ENCODE measurements at places on chromosomes 1 and 21.

- DNase-seq: no peak
Measured at GRCh38 chr21:15138490-15138889, 73.7 kb upstream of the NRIP1 start.

GRCh38 chr21:46661211-46661625, 25.7 kb downstream of the PRMT2 start:
- no peak for DNase-seq

DNA sequence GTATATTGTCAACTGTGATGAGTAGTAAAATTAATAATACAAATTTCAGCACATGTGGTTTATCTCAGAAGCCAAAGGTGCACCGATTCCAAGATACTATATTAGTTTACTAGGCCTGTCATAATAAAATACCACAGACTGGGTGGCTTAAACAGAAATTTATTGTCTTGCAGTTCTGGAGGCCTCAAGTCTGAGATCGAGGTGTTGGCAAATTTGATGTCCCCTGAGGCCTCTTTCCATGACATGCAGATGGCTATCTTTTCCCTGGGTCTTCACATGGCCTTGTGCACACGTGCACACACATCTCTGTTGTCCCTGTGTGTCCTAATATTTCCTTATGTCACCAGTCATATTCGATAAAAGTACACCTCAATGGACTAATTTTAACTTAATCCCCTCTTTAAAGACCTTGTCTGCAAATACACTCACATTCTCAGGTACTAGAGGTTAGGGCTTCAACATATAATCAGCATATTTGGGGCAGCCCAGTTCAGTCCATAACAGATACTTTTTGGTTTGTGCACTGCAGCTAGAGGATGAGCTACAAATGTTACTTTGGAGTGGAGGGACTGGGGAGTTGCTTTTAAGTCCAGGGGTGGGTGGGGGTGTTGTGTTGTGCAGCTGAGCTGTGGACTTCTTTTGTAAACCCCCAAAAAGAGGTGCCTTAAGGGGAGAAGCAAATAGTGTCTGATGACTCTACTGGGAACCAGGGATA, 21.4 kb downstream of the TSNAX start:
- DNase-seq: peak; percentile 15

- no peak for DNase-seq
Measured at GRCh38 chr1:203405703-203406438, 54.9 kb upstream of the FMOD start.

DNA sequence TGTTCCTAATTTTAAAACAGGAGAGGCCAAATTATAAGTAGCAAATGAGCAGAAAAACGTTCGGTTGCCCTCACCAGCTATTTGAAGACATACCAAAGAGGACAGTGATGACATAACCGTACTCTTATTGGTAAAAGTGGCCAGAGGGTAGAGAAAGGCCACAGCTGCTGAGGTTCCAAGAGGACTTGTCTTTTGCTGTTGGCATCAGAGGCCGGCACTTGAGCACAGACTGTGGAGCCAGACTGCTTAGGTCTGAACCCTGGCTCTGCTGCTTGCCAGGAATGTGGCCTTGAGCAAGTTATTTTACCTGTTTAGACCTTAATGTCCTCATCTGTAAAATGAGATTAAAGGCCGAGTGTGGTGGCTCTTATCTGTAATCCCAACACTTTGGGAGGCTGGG, 14.9 kb downstream of the ETV3L start:
- DNase-seq: peak; percentile 10
